ENCODE measurements at places on chromosomes 3 and 15.

DNA sequence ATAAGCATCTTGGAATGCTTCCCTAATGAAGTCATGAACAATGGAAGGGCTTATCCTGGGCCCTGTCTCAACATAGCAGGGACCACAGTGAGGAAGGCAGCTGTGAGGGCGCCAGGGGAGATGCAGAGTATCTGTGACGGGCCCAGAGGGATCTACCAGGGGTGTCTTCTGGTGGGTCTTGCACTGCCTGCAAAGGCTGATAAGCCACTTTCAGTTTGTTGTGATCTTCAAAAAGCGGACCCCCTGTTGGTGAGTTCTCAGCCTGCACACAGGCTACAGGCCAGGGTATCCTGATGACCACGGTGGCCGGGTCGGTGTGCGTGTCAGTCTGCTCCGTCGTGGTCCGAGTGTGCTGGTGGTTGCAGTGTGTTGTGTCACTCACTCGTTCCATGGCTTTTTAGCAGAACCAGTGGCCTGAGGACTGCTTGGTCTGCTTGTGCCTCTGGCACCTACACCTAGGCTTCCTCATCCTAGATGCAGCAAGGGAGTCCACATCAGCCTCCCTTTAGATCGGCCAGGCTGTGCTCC, 46.8 kb downstream of the CHDH start:
- DNase-seq, result no peak

GRCh38 chr3:37481982-37482381, 307.6 kb upstream of the LRRFIP2 start:
- DNase-seq, result no peak

- no peak for DNase-seq
These were observed 39.8 kb downstream of the ZFAND6 start for GRCh38 chr15:80099241-80099640.

GRCh38 chr3:11539218-11539617, 104.5 kb downstream of the VGLL4 start:
- DNase-seq, result no peak

- DNase-seq, result no peak
These were observed 22.9 kb downstream of the SIAH2 start for GRCh38 chr3:150739877-150740645.

DNA sequence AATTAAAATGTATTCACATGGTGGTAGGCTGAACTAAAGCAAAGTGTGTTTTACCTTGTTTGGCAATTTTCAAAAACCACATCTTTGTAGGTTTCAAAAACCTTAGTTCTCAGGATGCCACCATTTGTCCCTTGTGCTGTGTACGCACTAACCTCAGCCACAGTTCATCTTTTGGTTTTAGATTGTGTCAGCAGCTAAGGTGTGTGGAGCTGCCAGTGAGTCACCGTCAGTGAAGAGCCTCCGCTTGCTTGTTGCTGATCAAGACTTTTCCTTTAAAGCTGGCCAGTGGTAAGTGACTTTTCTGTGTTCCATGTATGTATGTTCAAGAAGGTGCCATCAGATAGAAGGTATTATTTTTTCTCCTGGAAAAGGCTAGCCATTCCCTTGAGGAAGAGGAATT, 21.1 kb downstream of the OXNAD1 start:
- DNase-seq, result no peak

Measured in cortex of kidney (tissue), 1 donor.